CD8-positive, alpha-beta T cell (primary cell): ENCODE measurements at places on chromosomes 5 and 9.

GRCh38 chr9:128899566-128900322 lies 17.8 kb downstream of the LRRC8A start:
- DNase-seq: no peak

DNA sequence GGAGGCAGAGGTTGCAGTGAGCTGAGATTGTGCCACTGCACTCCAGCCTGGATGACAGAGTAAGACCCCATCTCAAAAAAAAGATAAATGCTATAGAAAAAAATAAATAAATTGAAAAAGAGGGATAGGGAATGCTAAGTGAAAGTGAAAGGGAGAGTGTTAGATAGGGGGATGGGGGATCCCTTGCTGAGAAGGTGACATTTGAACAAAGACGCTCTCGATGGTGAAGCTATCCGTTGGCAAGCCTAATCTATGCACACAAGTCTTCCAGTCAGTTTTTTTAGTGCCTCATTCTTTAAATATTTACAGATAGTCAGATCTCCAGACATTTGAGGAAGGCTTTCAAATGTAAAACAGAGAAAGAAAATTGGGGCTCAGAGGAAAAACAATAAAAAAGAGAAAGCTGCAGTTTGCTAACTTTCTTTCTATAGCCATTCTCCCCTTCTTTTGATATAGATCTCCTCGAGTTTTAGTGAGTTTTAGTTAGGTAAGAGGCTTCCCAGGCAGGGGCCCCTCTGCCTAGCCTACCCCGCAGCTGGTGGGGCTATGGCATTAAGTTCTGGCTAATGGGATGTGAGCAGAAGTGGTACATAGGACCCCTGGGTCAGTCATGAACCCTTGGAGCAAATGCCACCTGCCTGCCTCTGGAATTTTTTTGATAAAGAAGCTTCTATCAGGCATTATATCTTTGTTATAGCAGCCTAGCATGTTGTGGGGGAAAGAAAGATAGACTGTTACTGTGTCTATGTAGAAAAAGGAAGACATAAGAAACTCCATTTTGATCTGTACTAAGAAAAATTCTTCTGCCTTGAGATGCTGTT lies 12.0 kb downstream of the GLRX start:
- no peak for DNase-seq

DNA sequence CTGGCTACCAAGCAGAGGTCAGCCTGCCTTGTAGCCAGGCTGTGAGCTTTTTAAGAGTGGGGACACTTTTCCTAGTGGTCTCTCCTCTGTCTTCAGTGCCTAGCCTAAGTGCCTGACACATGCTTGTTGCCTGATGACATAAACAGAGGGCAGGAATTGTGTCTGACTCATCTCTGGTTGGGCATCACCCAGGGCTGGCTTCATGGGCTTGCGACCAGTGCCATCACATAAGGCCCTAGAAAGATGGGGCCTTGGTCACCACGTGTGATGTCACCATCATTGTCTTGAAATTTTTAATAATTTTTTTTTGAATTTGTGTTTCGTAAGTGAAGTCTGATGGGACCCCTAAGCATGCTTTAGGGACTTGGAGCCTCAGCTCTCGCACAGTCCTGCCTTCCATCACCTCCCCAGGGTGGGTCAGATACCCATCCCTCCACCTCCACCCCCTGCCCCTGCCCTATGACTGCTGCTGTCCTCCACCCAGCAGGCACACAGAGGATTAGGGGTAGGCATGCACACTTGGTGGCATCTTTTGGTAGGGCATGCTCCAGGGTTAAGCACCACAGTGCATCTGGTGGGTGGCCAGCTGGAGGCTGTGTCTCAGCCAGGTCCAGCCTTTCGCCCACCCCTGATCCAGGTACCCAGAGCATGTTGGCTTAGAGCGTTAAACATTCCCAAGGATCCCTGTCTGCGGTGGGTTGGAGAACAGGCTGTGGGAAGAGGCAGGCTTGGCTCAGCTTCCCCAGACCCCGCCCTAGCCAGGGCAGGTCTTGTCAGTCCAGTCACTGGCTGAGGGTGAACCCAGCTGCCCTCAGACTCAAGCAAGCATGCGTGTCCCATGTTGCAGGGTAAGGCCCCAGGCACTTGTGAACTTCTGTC lies 80.1 kb upstream of the SH3PXD2B start:
- no peak for DNase-seq

GRCh38 chr9:133727277-133727875 lies 10.8 kb downstream of the SARDH start:
- no peak for DNase-seq

DNA sequence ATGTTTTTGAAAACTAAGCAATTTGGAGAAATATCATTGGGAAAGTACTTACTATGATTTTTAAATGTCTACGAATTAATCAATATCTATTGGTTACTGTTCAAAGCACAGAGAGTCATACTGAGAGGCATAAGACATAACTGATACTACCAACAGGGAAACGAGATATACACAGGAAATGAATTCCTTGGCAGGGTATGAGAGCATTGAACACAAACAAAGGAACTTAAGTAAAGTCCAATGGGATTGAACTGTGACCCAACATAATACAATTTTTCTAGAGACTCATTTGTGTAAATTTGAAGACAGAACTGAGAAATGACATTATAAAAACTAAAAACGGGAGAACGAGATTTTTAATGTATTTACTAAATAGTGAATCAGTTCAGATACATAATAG lies 1.3 kb upstream of the ITGA1 start:
- no peak for DNase-seq
